ENCODE measurements at places on chromosomes 7 and 10. TPM values are rescaled to one million over a fixed set of nuclear protein-coding genes. Genes with fewer than 3 reads are reported as not detected.

The SH2D4B gene
- not detected for polyA plus RNA-seq

The KNDC1 gene
- 0.05 TPM for polyA plus RNA-seq

The SLC13A1 gene
- polyA plus RNA-seq = not detected

The PNLIPRP2 gene
- polyA plus RNA-seq = 4.3 TPM

The TMEM140 gene
- 21.1 TPM for polyA plus RNA-seq

The PANK1 gene
- polyA plus RNA-seq = 4.5 TPM

The P4HA1 gene
- polyA plus RNA-seq = 10.6 TPM

The SLC13A4 gene
- 2.0 TPM for polyA plus RNA-seq

The PRRT4 gene
- polyA plus RNA-seq = 0.28 TPM

Measured in aorta (tissue), 5 donors.